ENCODE measurements at places on chromosomes 7 and 10.

DNA sequence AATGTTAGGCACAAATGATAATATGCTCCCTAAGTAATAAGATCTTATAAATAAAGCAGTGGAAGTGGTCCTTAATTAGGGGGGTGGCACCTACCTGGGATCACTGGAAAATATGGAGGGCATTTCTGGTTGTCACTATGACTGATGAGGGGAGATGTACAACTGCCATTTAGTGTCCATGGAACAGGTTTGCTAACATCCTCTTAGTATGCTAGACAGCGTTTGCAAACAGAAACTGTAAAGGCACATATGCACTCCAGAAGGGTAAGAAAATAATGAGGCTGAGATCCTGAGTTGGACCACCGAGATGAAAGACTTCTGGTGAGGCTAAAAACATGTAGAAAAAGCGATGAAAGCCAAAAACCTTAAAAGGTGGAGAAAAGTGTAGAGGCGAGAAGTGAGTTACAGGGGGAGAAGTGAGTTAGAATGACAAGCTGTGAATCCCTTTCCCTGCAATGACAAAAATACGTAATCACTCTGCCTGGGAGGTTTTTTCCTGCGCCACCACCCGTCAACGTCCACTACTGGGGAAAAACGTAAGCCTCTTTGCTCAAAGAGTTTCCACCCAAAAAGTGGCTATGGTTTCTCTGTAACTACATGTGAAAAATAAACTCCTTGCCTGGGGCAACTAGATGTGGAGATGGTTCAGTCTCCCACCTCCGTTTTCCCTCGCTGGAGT, 767 bp downstream of the KRIT1 start:
- DNase-seq, result no peak

GRCh38 chr10:87093632-87094372, 841 bp downstream of the GLUD1 start:
- peak; percentile 10 for DNase-seq

- DNase-seq, result no peak
These were observed 18.2 kb downstream of the ATAD1 start for GRCh38 chr10:87799860-87800259.

DNA sequence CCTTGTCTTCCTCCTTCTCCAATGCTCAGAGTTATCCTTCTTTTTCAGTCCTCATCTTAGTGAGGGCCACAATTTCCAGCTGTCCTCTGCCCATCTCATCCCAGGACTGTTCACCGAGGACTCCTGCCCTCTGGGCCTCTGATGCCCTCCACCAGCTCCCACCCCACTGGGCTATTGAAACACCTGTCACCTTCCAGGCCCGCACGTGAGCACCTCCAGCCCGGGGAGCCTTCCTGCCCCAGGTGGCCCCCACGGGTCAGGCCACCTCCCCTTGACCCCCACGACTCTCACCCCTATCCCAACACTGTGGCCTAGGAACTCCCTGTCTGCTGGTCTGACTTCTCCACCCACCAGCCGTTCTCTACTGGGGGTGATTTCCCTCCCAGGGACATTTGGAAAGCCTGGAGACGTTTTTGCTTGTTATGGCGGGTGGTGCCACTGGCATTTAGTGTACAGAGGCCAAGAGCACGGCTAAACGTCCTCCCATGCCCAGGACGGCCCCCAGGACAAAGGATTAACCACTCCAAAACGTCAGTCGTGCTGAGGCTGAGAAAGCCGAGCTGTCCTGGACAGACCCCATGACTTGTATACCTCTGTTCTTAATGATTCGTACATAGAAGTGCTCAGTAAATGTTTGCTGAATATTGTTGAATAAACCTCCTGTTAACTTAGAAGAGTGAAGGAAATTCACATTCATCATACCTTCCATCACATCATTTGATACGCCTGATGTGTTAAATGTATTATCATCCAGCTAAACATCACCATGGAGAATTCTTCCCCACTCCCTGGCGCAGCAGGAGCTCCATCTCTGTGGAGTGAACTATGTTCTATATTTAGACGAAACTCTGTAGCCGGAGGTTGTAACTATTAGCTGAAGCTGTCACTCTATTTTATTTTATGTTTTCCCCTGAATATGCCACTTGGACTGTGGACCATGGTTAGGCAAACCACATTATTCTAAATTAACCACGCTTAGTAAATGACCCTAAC, 270.1 kb upstream of the SHH start:
- no peak for DNase-seq

DNA sequence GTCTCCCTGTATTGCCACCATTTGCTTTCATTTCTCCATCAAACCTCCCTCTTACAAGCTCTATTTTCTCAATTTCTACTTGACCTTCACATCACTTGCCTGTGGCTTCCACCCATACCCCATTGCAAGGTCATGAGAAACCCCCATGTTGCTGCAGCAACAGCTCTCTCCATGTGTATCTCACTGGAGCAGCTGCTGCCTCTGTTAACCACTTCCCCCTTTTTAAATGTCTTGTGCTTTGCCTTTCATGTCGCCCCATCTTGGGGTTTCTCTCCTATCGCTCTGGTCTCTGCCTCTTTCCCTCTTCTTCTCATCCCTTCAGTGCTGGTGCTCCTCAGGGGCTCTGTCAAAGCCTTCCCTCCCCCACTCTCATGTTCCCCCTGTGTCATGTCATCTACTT, 148.8 kb downstream of the CHN2 start:
- no peak for DNase-seq

GRCh38 chr10:133359972-133360610, 2.3 kb upstream of the FUOM start:
- no peak for DNase-seq

DNA sequence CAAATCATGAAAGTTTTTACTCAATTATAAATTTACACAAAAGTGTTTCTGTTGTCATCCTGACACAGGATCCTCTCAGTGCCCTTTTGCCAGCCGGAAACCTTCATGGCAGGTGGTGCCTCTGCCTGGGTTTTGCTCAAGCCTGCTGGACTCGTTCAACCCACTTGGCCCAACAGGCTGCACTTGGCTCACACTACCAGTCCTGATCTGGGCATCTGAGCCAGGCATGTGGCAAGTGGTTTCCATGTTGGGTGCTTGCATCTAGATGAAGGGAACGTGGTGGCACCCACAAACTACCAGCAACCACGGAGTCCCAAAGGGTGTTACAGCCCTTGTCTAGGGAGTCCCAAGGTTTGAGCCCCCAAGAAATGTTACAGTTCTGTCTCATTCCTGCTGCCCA, 162.3 kb upstream of the CSTF2T start:
- DNase-seq, result no peak

DNA sequence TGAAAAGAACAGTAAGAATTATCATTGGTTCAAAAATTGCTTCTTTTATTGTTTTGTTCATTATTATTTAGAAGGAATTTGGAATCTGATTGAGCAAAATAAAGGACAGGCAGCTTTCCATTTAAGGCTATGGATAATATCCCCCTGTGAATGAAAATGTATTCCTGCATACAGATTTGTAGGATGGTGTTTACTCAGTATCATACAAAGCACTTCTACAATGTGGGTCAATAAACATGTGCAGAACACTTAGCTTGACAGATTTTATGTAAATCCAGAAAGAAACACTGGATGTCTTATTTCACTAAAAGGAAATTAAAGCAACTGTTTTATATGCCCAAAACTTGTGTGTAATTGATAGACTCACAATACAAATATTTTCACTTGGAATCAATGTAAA, 189.7 kb downstream of the THSD7A start:
- DNase-seq, result no peak

- peak; percentile 16 for DNase-seq
These were observed 901 bp upstream of the CCNY start for GRCh38 chr10:35335133-35336083.

DNA sequence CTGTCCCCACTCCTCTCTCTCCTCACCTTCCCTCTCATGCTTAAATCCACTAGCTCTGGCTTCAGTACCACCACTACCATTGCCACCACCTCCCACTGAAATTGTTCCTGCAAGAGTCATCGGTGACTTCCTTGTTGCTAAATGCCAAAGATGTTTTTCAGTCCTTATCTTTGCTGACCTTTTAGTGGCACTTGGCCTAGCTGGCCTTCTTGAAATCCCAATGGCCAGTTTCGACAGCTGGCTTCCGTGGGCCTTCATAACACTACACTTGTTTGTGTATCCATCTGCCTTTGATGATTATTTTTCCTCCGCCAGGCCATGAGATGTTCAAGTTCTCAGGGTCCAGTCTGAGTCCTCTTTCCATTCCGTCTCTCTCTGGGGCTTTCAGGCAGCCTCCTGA, 118.2 kb upstream of the NANOS1 start:
- DNase-seq, result peak; percentile 10

- DNase-seq, result no peak
These were observed 30.1 kb upstream of the ZEB1 start for GRCh38 chr10:31288962-31289361.

DNA sequence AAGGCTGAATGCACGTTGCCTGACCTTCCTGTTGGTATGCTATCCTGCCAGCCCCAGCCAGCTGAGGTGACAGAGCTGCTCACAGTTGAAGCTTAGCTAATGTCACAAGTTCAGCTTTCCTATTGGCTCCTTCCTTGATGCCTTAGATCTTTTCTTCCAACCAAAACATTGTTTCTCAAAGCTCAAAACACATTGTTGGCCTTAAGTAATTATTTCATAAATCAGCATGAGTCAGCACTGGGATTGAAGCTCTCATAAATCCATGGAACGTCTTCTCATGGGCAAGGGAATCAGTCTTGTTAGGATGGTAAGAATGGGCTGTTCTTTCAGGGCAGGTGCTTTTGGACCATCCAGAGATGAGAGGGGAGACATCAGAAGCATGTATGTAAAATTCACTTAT, 128.1 kb upstream of the SAMD8 start:
- no peak for DNase-seq

DNA sequence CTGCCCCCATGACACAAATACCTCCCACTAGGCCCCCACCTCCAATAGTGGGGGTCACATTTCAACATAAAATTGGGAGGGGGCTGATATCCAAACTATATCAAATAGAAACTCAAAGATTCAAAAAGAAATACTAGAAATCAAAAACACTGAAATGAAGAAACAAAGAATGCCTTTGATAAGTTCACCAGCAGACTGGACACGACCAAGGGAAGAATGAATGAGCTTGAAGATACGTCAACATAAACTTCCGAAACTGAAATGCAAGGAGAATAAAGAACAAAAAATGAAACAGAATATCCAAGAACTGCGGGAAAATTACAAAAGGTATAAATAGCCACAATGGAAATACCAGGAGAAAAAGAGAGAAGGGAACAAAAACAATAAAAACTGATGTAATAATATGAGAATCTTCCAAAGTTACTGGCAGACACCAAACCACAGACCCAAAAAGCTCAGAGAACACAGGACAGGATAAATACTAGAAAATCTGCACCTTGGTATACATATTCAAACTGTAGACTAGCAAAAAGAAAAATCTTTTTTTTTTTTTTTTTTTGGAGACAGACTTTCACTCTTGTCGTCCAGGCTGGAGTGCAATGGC, 49.5 kb downstream of the BRI3 start:
- no peak for DNase-seq

DNA sequence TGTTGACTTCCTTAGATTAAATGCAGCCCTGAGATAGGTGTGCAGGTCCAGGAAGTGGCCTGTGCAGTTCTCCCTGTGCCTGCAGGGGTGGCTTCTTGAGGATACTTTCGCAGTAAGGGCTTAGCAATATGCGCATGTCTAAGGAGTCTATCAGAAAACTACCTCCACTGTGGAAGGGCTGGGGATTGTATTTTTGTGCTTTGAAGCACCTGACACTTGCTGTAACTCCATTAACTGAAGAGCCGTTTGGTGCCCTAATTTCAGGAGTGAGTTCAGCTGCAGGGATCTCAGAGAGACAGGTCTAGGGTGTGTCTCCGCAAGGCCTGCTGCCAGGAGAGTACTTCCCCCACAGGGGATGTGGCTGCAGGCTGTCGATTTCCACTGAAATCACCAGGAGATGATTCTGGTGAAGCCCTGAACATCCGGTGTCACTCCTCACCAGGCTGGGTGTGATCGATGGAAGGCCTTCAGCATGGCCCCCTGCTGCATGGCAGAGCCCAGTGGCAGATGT, 35.5 kb downstream of the IKZF1 start:
- no peak for DNase-seq

GRCh38 chr10:89632824-89633223, 12.2 kb downstream of the PANK1 start:
- DNase-seq, result no peak

- no peak for DNase-seq
These were observed 19.2 kb upstream of the MET start for GRCh38 chr7:116652793-116653192.

GRCh38 chr10:20972925-20973324, 75.8 kb upstream of the NEBL start:
- no peak for DNase-seq

- no peak for DNase-seq
These were observed 107.4 kb downstream of the CPXM2 start for GRCh38 chr10:123784216-123784615.

- DNase-seq, result no peak
These were observed 49.1 kb upstream of the PFKP start for GRCh38 chr10:3018247-3018646.

DNA sequence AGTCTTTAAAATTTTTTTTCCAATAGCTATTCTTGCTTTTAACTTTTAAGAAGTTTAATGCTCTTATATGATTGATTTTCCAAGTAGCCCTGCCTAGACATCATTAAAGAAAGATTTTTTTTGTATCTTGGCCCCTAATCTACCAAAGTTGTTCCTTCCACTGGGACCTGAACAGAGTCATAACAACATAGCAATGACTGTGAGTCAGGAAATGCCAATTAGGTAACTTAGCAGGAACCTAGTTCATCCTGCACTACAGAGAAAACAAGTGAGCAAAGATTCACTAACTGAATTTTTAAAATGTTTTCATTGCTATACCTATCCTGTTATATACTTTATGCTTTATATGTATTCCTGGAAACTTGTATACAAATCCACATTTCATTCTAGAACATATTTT, 284.7 kb downstream of the BICC1 start:
- peak; percentile 3 for DNase-seq

DNA sequence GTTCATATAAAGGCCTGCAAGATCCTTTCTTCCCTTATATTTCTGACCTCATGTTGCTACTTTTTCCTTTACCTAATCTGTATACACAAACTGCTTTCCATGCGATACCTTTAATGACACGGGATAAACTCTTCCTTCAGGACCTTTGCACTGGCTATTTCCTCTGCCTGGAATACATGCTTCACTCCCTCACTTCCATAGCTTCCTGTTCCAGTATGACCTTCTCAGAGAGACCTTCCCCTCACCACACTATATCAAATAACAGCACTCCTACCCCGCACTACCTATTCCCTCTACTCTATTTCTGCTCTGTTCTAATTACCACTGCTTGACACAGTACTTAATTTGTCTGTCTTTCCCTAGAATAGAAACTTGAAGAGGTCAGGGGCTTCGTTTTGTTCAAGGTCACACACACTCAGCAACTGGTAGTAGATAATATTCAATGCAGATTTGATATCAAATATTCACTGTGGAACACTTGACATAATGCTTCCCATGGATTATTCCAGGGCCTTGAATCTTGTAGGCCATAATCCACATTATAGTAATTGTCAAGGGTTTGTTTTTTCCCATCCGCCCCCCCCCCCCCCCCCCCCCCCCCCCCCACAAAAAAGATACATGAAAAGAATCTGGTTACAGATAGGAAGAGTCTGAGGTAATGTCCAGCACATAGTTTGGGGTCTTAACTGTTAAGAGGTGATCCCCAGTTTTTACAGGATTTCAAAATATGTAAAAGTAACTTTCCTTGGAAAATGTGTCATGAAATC, 11.1 kb downstream of the SYPL1 start:
- DNase-seq, result no peak

All from SW 1271 (cell line).